Glutamatergic neuron (in vitro differentiated cells): ENCODE measurements at places on chromosomes 7 and 10. TPM values are rescaled to one million over a fixed set of nuclear protein-coding genes. Genes with fewer than 3 reads are reported as not detected.

DNA sequence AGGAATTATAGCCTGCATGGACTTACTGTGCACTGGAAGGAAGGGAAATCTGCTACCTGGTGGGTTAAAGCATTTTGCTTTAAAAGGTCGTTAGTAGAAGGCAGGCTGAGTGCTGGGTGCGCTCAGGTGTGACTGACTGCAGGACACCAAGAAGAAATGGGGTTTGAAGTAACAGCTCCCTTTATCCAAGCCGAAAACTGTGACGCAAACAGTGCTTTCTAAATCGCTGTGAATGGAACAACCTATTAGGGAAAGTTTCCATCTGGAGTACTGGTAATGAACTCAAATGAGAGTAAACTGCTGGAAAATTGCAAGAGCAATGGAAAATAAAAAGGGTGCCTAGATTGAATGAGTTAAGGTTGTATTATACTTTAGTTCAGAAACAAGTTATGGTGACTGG is 95.3 kb downstream of the CNNM2 start:
- H3K4me3 ChIP-seq = no peak overlapping the region
- H3K27ac ChIP-seq = no peak overlapping the region
- DNase-seq = no peak
- no peaks in the 10 kb centered on the region for H3K4me1 ChIP-seq
- H3K27me3 ChIP-seq = no peaks in the 10 kb centered on the region
- no peaks in the 10 kb centered on the region for H3K36me3 ChIP-seq

GRCh38 chr10:79162861-79163665 is 94.3 kb downstream of the ZMIZ1 start:
- no peak overlapping the region for H3K4me3 ChIP-seq
- H3K4me1 ChIP-seq = peaks cover 57% of the 10 kb centered on the region
- no peak for DNase-seq

GRCh38 chr7:75559355-75559975 is 67.3 kb downstream of the SPDYE5 start:
- DNase-seq = peak; percentile 32
- H3K4me1 ChIP-seq = peaks cover 4% of the 10 kb centered on the region
- peaks cover 3% of the 10 kb centered on the region for H3K27me3 ChIP-seq
- no peak overlapping the region for H3K4me3 ChIP-seq
- H3K27ac ChIP-seq = peak overlapping the region; percentile 72

- no peak for DNase-seq
- no peak overlapping the region for H3K4me3 ChIP-seq
- peaks cover 7% of the 10 kb centered on the region for H3K4me1 ChIP-seq
These were observed 23.5 kb upstream of the DDX50 start for GRCh38 chr10:68877482-68878110.

GRCh38 chr10:90847436-90847835 is 10.4 kb downstream of the HTR7 start:
- H3K4me1 ChIP-seq = no peaks in the 10 kb centered on the region
- no peak overlapping the region for H3K4me3 ChIP-seq
- no peak for DNase-seq
- H3K27me3 ChIP-seq = peaks cover 7% of the 10 kb centered on the region

DNA sequence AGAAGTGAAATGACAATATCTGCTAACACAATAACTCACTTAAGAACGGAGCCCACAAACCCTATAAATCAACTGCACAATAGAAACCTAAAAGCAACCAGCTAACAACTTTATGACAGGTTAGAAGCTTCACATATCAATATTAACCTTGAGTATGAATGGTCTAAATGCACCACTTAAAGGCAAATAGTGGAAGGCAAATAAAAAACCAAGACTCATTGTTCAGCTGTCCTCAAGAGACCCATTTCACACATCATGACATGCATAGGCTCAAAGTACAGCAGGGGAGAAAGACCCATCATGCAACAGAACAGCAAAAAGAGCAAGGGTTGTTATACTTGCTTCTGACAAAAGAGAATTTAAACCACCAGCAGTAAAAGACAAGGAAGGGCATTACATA is 46.8 kb downstream of the CDC14C start:
- no peak for DNase-seq
- no peaks in the 10 kb centered on the region for H3K4me1 ChIP-seq
- H3K4me3 ChIP-seq = no peak overlapping the region
- peaks cover 4% of the 10 kb centered on the region for H3K36me3 ChIP-seq
- no peak overlapping the region for H3K27ac ChIP-seq

Gene SRRM3
- total RNA-seq = 154 TPM

Gene PRKAR2B
- 14.6 TPM for total RNA-seq

DNA sequence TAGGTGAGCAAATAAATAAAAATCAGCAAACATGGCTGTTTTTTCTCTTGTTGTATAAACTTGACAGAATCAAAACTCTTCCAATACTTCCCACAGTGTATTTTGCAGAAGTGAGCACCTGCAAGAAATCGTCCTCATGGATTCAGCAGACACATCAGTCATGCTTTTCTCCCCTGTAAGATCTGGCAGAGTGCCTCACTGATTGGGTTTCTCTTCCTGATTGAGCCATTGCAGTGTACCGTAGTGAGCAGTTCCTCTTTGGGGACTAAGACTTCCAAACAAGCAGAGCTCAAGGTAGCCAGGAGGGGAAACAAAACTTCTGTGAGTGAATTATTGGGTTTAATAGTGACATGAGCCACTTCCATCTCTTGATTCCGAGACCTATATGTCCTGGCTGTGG is 2.2 kb upstream of the CCDC3 start:
- peaks cover 7% of the 10 kb centered on the region for H3K36me3 ChIP-seq
- no peak overlapping the region for H3K4me3 ChIP-seq
- DNase-seq = no peak
- no peak overlapping the region for H3K27ac ChIP-seq

- H3K4me1 ChIP-seq = peaks cover 3% of the 10 kb centered on the region
- no peak for DNase-seq
- no peaks in the 10 kb centered on the region for H3K36me3 ChIP-seq
- no peak overlapping the region for H3K4me3 ChIP-seq
These were observed 258.3 kb downstream of the GATA3 start for GRCh38 chr10:8312781-8313180.

Gene RELN
- 5.7 TPM for total RNA-seq

DNA sequence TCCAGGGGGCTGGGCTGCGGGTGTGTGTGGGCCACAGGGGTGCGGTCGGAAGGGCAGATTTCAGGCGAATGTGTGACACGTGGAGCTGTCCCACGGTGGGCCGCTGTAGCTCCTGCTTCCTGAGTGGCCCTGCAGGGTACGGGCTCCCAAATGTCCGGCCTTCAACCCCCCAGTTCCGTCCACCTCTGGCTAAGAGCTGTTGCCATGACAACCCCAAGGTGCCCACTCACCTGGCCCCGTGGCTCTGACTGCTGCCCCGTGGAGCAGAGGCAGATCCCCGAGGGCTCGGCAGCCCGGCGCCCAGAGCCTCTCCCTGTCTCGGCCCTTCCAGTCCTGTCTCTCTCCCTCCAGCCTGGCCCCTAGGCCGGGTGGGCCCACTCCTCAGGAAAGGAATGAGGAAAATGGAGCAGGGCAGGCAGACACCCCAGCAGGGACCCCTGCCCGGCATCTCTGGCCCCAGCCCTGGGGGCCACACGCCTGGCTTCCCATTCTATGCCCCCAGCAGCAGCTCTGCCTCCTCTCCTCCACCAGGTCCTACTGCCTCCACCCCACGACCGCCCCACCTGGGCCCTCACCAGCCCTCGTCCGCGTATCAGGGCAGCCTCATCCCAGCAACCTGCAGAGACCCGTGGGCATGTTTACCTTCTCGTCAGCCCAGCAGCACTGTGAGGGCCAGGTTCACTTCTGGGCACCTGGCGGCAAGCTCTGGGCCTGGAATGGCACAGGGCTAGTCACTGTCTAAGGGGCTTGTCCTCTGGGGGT is 215.6 kb downstream of the ELFN1 start:
- DNase-seq = peak; percentile 12
- H3K27me3 ChIP-seq = peaks cover 14% of the 10 kb centered on the region

- H3K4me1 ChIP-seq = no peaks in the 10 kb centered on the region
- no peak overlapping the region for H3K4me3 ChIP-seq
- H3K27me3 ChIP-seq = no peaks in the 10 kb centered on the region
- no peaks in the 10 kb centered on the region for H3K36me3 ChIP-seq
- no peak for DNase-seq
These were observed 91.7 kb downstream of the SLC16A9 start for GRCh38 chr10:59617996-59618395.

- H3K4me3 ChIP-seq = no peak overlapping the region
- no peak for DNase-seq
- H3K36me3 ChIP-seq = no peaks in the 10 kb centered on the region
- no peak overlapping the region for H3K27ac ChIP-seq
- no peaks in the 10 kb centered on the region for H3K4me1 ChIP-seq
These were observed 37.6 kb downstream of the FAM204A start for GRCh38 chr10:118304521-118304920.

Gene WAPL
- 33.4 TPM for total RNA-seq

DNA sequence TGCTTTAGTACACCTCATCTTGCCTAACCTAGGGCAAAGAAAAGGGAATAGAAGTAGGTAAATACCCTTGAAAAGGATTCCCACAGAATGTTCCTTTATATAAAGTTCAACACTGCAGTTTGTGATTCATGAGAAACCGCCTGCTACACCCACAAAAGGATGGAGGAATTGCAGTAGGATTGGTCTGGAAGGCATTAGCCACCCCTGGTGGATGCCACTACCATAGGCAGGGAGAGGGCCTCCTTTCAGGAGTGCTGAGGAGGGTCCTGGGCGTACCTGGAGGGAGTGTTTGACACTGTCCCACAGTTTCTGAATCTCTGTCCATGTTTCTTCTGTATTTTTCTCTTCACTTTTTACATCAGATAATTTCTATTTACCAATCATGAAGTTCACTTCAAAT is 221.8 kb upstream of the TMEM72 start:
- no peak overlapping the region for H3K4me3 ChIP-seq
- H3K36me3 ChIP-seq = no peaks in the 10 kb centered on the region
